ENCODE measurements at places on chromosomes 2 and 18.

GRCh38 chr2:36492216-36492945 lies 105.6 kb downstream of the FEZ2 start:
- no peak for DNase-seq

GRCh38 chr2:172806493-172806892 lies 70.8 kb downstream of the RAPGEF4 start:
- peak; percentile 60 for DNase-seq

DNA sequence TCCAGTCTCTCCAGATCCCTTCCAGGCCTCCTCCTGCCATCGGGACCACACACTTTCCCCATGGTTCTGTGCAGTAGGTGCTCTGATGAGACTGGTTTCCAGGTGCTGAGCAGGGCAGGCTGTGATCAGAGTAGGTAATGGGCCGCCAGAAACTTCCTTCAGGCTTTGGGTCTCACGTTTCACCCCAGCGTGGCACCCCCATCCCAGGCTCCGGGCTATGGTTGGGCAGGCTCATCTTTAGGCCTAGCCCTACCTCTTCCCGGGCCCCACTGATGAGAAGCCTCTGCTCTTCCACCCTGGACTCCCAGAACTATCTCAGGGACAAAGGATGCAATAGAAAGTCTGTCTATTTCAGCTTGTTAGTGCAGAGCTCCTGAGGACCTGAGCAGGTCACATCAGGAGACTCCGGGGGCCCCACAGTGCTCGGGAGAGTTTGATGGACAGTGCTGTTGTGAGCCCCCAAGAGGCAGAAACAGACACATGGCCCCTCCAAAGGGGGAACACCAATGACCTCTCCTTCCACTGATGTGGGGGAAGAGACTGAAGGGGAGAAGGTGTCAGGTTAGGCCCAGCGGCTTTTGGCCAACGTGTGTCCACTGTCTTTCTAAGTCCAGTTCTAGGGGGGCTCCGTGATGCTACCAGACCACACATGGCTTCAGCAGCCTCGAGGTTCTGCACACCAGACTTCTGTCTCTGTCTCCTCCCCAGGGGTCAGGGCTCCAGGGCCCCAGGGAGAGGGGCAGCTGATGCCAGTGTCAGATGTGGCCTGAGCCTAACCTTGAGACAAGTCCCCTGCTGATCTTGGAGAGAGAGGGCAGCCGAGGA lies 5.8 kb upstream of the PROM2 start:
- no peak for DNase-seq

GRCh38 chr2:202049840-202050239 lies 16.2 kb downstream of the FZD7 start:
- no peak for DNase-seq

DNA sequence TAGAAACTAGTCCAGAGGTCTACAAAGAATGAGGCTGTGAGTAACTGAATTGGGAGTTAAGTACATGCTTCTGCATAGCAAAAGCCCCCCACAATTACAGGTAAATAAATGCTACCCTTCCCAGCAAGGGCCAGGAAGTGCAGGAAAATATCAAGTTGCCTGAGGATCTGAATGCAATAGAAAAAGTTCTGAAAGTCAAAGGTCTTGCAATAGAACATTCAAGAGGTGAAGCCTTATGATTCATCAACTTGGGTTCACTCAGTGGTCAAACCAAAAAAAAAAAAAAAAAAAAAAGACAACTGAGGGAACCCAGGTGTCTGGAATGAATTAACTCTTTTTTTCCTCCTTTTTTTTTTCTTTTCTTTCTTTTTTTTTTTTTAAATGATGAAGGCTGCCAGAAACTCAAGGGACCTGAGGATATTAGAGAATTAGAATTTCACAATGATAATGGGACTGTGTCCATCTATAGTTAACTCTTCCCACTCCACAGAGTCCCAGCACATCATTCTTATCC lies 42.9 kb upstream of the RFX8 start:
- DNase-seq: no peak

GRCh38 chr2:241563571-241563980 lies 5.0 kb downstream of the BOK start:
- no peak for DNase-seq

- DNase-seq: no peak
Measured at GRCh38 chr2:230205034-230205433, 14.8 kb downstream of the SP110 start.

Measured in globus pallidus (tissue), 1 donor.